LNCaP clone FGC (cell line): ENCODE measurements at places on chromosomes 3 and 15.

- no peak for DNase-seq
Observed at GRCh38 chr3:10357592-10358308, 36.8 kb upstream of the SEC13 start.

GRCh38 chr15:100247228-100248225, 94.2 kb downstream of the ADAMTS17 start:
- peak; percentile 75 for DNase-seq

- DNase-seq, result no peak
Observed at GRCh38 chr3:116808725-116809124, 99.1 kb downstream of the TUSC7 start.

GRCh38 chr3:46660543-46661523, 32.6 kb downstream of the ALS2CL start:
- DNase-seq, result peak; percentile 50

- no peak for DNase-seq
Observed at GRCh38 chr3:10419637-10420232, 85.7 kb downstream of the ATP2B2 start.

GRCh38 chr15:57494581-57494980, 97.1 kb upstream of the MYZAP start:
- DNase-seq, result no peak

- DNase-seq, result no peak
Observed at GRCh38 chr3:59161048-59161447, 111.2 kb upstream of the CFAP20DC start.

DNA sequence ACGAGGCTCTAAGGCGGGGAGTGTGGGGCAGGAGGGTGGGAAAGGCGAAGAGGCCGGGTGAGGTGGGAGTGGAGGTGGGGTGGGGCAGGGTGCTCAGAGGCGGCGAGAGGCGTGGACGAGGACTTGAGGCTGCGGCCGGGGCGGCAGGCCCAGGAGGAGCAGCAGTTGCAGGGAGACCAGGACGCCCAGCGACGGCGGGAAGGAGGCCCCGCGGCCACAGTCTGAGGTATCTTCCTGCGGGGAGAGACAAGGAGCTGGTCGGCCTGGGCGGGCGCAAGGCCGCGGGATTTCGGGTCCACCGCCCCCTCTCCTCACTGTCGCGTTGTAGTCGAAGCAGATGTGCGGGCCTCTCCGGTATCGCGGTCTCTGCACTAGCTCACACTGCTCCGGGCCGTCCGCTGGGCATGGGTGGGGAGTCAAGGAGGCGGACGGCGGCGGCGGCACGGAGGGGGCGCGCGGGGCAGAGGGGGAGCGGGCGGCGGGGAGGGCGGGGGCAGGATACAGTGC, 5.3 kb upstream of the TMEM115 start:
- DNase-seq, result no peak

- DNase-seq, result no peak
Observed at GRCh38 chr3:98778383-98778782, 15.2 kb downstream of the ST3GAL6 start.

GRCh38 chr15:72230197-72231065, 559 bp downstream of the PKM start:
- DNase-seq, result peak; percentile 45

- no peak for DNase-seq
Observed at GRCh38 chr3:49761661-49762060, 24.7 kb downstream of the IP6K1 start.

DNA sequence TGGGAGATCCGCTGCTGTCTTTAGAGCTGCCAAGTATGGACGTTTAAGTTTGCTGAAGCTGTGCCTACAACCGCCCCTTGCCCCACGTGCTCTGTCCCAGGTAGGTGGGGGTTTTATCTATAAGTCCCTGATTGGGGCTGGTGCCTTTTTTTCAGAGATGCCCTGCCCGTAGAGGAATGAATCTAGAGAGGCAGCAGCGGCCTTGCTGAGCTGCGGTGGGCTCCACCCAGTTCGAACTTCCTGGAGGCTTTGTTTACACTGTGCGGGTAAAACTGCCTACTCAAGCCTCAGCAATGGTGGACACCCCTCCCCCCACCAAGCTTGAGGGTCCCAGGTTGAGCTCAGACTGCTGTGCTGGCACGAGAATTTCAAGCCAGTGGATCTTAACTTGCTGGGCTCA, 83.4 kb upstream of the FGF7 start:
- DNase-seq, result no peak

- no peak for DNase-seq
Observed at GRCh38 chr3:117537949-117538348, 828.4 kb downstream of the TUSC7 start.

DNA sequence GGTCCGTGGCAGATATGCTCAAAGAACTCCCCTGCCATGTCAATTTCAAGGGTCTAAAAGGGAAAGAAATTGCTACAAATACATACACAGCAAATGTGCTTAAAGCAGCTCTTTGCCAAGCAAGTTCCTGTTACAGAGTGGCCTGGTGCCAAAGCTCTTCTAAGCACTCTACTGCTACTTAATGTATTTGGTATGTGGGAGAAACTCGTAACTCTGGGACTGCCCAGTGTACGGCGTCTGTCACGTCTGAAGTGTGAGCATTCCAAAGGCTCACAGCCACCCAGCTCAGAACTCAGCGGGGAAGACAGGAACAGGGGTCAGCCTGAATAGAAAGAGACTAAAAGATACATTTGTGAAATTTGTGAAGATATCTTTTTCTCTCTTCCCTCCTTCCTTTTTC, 54.6 kb downstream of the RBMS3 start:
- peak; percentile 72 for DNase-seq

GRCh38 chr3:130971208-130971607, 55.4 kb downstream of the ASTE1 start:
- DNase-seq, result no peak

- peak; percentile 65 for DNase-seq
Observed at GRCh38 chr15:64571857-64572291, 111.5 kb downstream of the ZNF609 start.

DNA sequence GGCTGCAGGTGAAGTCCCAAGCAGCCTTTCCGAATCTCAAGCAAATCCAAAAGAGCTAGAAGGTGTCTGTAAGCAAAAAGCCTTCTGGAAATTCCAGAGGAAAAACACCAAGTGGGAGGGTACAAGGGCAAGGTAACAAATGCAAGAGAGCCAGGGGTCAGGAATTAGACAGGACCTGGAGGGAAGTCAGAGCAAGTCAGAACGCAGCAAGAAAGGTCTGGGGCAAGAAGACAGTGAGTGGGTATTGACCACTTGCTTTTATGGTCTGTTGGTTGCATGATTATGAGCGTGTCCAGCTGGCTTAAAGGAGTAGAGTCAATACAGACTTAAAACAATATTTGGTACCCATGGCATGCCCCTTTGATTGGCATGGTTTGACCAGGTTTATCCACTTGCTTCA, 66.7 kb upstream of the OXTR start:
- DNase-seq, result no peak

DNA sequence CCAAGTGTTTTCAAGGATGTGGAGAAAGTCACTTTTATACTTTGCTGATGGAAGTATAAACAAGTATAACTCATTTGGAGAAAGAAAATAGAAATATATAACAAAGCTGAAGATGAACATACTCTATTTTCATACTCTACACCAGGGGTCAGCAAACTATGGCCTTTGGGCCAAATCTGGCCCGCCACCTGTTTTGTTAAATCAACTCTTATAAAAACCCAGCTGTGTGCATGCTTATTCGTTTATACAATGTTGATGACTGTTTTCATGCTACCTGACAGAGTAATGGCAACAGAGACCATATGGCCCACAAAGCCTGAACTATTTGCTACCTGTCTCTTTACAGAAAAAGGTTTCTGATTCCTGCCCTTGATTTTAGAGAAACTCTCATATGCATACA, 124.0 kb downstream of the NR1D2 start:
- DNase-seq, result peak; percentile 64

GRCh38 chr15:81043281-81043934, 42.7 kb downstream of the TLNRD1 start:
- no peak for DNase-seq

DNA sequence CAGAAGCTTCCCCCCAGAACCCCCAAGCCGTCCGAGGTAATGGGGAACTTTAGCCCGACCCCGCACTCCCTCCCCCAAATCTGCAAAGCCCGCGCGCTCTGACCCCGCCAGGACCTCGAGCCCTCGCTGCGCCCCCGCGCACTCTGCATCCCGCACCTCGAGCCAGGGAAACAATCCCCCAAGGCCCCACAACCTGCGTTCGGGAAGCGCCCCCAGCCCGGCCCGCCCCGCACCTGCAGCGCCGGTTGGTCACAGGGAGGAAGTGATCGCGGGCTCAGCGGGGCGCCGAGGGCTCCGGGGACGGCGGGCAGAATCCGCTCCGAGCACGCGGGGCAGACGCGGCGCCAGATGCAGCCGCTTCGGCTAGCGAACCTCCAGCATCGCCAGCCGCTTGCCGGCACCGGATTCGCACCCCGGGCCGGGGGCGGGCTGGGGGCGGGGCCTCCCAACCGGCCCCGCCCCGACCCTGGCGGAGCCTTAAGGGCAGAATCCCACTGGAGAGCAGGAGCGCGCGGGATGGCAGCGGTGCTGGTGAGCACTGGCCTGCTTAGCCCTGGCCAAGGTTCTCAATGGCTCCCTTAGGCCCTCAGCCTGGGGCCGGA, at the start of gene CAMKV:
CAMKV (minus strand) TSS at position 382 of the 602 bp plus-strand sequence. CDS start 7,518 bp downstream, outside the sequence.
- no peak for DNase-seq

GRCh38 chr15:27231811-27232210, 260.8 kb downstream of the GABRG3 start:
- no peak for DNase-seq

GRCh38 chr3:67437789-67438188, 216.6 kb downstream of the SUCLG2 start:
- DNase-seq, result no peak

GRCh38 chr15:39657668-39658067, 76.8 kb downstream of the THBS1 start:
- DNase-seq, result no peak

- DNase-seq, result no peak
Observed at GRCh38 chr15:68667800-68668625, 89.2 kb downstream of the CORO2B start.

DNA sequence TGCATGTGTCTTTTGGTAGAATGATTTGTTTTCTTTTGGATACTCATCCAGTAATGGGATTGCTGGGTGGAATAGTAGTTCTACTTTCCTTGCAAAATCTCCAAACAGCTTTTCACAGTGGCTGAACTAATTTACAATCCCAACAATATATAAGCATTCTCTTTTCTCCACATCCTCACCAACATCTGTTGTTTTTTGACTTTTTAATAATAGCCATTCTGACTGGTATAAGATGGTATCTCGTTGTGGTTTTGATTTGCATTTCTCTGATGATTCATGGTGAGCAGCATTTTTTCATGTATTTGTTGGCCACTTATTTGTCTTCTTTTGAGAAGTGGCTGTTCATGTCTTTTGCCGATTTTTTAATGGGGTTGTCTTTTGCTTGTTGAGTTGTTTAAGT, 55.8 kb downstream of the ST8SIA2 start:
- no peak for DNase-seq

DNA sequence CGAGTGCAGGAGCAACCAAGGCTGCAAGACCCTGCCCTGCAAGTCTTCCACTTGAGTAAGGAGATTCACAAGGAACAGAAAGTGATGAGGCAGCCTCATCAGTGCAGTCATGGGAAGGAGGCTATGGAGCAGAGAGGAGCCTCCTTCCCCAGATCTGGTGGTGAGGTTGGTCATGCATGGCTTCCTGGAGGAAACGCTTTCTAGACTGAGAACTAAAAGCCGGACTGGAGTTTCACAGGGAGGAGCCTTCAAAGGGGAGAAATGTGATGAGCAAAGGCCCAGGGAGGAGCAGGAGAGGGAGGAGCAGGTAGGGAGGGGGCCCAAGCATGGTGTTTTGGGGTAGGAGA, 139.9 kb downstream of the SRGAP3 start:
- DNase-seq, result no peak

DNA sequence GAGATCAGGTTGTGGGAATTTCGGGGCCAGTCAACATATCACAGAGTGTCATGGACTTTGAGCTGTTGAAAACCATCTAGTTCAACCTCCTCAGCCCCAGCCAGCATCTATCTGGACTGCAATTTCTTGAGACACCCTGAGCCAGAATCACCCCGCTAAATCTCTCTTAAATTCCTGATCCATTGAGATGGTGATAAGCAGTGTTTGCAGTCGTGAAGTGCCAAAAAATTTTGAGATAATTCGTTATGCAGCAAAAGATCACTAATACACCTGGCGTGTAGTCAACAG, 29.3 kb downstream of the TMED3 start:
- no peak for DNase-seq

GRCh38 chr3:168812234-168812633, 716.5 kb upstream of the GOLIM4 start:
- DNase-seq, result no peak

DNA sequence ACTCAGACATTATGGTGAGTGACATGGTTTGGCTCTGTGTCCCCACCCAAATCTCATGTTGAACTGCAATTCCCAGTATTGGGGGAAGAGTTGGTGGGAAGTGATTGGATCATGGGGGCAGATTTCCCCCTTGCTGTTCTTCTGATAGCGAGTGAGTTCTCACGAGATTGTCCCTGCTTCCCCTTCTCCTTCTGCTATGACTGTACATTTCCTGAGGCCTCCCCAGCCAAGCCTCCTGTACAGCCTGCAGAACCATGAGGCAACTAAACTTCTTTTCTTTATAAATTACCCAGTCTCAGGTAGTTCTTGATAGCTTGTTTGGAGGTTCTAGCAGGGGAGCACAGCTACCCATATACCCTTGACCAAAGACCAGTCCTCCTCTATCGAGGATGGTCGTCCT, 45.9 kb downstream of the ADAM10 start:
- no peak for DNase-seq

GRCh38 chr15:63987796-63988378, 58.4 kb downstream of the DAPK2 start:
- no peak for DNase-seq

DNA sequence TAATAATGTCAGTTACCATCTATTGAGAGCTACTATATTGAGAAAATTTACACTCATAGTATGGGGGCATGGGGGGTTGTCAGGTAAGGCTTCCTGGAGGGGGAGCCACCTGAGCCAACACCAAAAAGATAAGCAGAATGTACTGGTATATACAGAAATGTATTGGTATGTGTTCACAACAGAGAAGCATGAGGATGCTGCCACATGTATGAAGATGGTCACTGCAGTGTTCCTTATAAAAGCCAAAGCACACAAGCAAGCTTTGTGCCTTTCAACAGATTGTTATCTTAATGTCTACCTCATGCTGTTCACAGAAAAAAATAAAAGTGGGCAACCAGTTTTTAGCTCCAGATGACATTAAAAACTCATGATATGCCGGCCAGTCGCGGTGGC, 149.0 kb downstream of the MAGI1 start:
- DNase-seq, result peak; percentile 28

DNA sequence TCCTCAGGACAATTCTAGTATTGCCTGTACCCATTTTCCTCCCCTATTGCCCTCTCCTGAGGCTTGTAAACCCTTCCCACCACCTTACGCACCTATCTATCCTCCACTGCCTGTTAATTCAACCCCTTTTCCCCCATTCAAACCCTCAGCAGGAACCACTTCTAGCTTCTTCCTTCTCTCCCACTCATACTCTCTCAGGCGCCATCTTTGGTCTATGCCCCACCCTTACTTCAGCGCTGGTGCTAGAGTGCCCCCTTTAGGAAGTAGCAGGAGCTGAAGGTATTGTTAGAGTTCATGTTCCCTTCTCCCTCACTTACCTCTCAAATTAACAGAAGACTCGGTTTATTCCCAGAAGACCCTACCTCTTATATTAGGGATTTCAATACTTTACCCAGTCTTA, 121.8 kb upstream of the NLGN1 start:
- DNase-seq, result no peak
